Activated T-cell treated with anti-CD3 and anti-CD28 coated beads, Interleukin-2, amount 50 U/mL, for 72 hours (primary cell): ENCODE measurements at places on chromosomes 7 and 10. TPM values are rescaled to one million over a fixed set of nuclear protein-coding genes. Genes with fewer than 3 reads are reported as not detected.

- H3K36me3 ChIP-seq, result no peaks in the 10 kb centered on the region
- H3K27ac ChIP-seq, result no peak overlapping the region
Observed at GRCh38 chr7:16978358-16979244, 96.8 kb upstream of the AGR3 start.

DNA sequence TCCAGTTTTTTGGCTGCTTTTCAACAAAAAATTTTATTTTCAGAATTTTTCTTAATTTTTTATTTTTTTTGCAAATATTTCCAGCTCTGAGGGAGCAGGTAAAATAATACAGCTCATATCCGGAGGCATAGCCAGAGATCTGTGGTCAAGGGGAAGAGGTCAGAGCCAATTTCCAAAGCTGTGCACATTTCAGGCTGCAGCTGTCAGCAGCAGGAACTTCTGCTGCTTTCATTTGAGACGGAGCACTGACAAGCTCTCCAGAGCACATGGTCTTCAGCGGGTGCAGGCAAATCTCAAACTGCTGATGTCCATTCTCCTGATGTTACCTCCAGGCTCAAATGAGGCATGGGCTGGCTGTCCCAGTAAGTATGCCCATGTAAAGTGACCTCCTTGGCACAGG is 31.1 kb downstream of the SLC26A4 start:
- H3K4me3 ChIP-seq, result no peak overlapping the region
- H3K36me3 ChIP-seq, result no peaks in the 10 kb centered on the region
- H3K4me1 ChIP-seq, result peaks cover 7% of the 10 kb centered on the region
- H3K27ac ChIP-seq, result no peak overlapping the region
- no peak for DNase-seq

DNA sequence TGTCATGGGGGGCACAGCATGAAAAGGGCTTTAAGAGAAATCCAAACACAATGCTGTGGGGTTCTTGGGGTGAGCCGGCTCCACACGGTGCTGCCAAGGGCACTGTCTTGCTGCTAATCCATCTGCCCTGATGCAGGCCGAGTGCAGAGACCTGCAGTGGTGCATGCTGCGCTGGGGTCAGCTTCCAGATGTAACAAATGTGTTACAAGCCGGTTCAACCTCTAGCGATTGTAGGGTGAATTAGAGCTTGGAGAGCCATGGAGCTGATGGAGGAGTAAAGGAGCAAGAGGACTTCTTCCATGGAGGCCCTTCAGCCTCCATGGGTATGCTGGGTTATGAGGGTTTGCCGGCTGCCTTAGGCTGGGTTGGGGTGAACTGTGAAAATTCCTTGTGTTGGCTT is 402.3 kb downstream of the TYW1 start:
- H3K4me1 ChIP-seq, result no peaks in the 10 kb centered on the region
- no peak overlapping the region for H3K4me3 ChIP-seq
- DNase-seq, result no peak
- H3K27ac ChIP-seq, result no peak overlapping the region

GRCh38 chr10:24307696-24308485 is 99.0 kb downstream of the KIAA1217 start:
- H3K4me3 ChIP-seq, result no peak overlapping the region
- no peak overlapping the region for H3K27ac ChIP-seq
- H3K4me1 ChIP-seq, result no peaks in the 10 kb centered on the region
- H3K27me3 ChIP-seq, result no peaks in the 10 kb centered on the region

DNA sequence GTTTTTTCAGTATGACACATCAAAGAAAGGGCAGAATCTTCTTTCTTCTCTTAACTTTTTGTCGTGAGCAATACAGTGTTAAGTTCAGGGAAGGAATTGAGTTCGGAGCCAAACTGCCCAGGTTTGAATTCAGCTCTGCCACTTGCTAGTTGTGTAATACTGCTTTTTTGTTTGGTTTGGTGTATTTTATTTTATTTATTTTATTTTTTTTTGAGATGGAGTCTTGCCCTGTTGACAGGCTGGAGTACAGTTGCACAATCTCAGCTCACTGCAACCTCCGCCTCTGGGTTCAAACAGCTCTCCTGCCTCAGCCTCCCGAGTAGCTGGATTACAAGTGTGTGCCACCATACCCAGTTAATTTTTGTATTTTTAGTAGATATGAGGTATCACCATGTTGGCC is 539.8 kb upstream of the GALNT17 start:
- H3K4me3 ChIP-seq, result no peak overlapping the region
- peaks cover 15% of the 10 kb centered on the region for H3K27me3 ChIP-seq
- DNase-seq, result no peak
- no peaks in the 10 kb centered on the region for H3K36me3 ChIP-seq
- no peaks in the 10 kb centered on the region for H3K4me1 ChIP-seq

DNA sequence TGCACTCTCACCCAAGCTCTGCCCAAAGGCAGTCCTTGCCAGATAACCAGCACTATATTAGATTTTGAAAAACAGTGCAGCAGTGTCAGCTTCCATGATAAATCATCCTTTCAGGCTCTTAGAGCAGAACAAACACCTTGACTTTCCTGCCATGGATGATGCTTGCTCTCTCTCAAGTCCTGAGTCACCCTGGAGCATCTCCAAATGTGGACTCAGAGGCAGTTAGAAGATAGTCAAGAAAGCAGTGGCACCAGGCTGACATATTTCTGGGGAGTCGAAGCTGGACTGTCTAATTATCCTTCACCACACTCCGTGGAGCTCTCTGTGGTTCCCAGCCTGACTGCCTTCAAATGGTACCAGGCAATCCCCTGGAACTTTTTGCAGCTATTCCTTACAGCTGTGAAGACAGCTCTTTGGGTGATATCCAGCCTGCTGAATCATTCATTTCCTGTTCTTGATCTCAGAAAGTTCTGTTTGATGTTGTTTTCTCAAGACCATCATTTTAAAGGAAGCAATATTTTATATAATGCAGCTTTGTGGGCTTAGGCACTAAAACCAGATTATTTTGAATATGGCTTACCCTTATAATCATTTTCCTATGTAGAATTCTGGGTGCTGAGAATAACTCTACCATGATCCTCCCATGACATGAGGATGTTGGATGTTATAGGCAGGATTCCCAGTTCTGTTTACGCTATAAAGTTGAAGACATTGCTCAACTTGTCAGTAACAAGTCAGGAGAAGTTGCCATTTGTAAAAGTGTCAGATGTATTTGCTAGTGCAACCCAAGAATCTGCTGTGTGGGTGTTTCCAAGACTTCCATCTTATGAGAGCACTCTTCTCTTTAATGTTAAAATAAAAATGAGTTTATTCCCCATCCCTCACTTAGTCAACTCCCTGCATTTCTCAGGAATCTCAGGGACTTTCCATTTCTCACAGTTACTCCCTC is 233.8 kb downstream of the C7orf25 start:
- H3K4me1 ChIP-seq, result no peaks in the 10 kb centered on the region
- no peak overlapping the region for H3K4me3 ChIP-seq
- H3K27ac ChIP-seq, result no peak overlapping the region
- peaks cover 8% of the 10 kb centered on the region for H3K27me3 ChIP-seq
- DNase-seq, result no peak

GRCh38 chr10:21728618-21729017 is 194.6 kb downstream of the MLLT10 start:
- H3K27me3 ChIP-seq, result no peaks in the 10 kb centered on the region
- H3K4me1 ChIP-seq, result peaks cover 27% of the 10 kb centered on the region
- H3K27ac ChIP-seq, result no peak overlapping the region
- peaks cover 2% of the 10 kb centered on the region for H3K36me3 ChIP-seq
- no peak for DNase-seq

GRCh38 chr10:96588060-96588554 is 1.3 kb upstream of the TM9SF3 start:
- H3K36me3 ChIP-seq, result peaks cover 4% of the 10 kb centered on the region
- H3K27me3 ChIP-seq, result peaks cover 8% of the 10 kb centered on the region
- H3K4me3 ChIP-seq, result no peak overlapping the region
- no peak overlapping the region for H3K27ac ChIP-seq
- DNase-seq, result no peak
- peaks cover 25% of the 10 kb centered on the region for H3K4me1 ChIP-seq

DNA sequence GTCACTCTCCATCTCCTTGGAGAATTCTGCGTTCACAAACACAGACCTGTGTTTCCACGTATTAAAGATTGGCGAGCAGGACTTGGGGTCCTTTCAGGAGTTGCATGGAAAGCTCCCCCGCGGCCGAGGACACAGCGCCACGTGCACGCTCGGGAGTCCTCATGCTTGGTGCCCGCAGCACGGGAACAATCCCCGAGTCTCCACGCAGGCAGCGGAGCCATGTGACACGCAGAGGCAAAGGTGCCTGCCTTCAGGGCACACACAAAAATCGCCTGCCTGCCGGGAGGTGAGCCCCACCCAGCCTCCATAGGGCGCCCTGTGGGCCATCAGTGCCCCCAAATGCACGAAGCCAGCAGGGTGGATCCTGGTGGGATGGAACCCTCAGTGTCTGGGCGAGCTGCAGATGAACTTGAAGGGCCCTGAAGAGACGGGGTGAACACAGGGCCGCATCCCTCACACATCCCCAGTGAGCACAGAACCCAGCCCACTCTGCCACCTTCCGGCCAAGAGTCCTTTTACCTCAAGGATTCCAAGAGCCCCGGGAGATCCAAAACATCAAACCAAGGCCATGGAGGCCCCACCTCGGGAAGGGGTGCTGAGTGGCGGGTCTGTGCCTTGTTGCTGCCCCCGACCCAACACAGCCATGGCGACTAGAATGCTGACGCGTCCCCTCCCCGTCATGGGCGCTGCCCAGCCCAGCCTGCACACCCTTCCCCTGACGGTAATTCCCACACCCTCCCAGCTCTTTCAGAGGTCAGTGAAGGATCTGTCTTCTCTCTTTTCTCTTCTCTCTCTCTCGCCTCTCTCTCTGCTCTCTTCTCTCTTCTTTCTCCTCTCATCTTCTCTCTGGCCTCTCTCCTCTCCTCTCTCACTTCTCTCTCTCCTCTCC is 55.9 kb downstream of the CFAP46 start:
- no peaks in the 10 kb centered on the region for H3K4me1 ChIP-seq
- H3K27ac ChIP-seq, result no peak overlapping the region
- peaks cover 6% of the 10 kb centered on the region for H3K27me3 ChIP-seq
- no peak overlapping the region for H3K4me3 ChIP-seq
- H3K36me3 ChIP-seq, result no peaks in the 10 kb centered on the region
- no peak for DNase-seq

- H3K27ac ChIP-seq, result no peak overlapping the region
- H3K36me3 ChIP-seq, result no peaks in the 10 kb centered on the region
- H3K4me1 ChIP-seq, result no peaks in the 10 kb centered on the region
- DNase-seq, result no peak
Observed at GRCh38 chr10:115921795-115922194, 351.2 kb downstream of the GFRA1 start.

GRCh38 chr7:21898265-21898930 is 47.3 kb downstream of the CDCA7L start:
- DNase-seq, result peak; percentile 4
- peaks cover 22% of the 10 kb centered on the region for H3K36me3 ChIP-seq
- peaks cover 15% of the 10 kb centered on the region for H3K4me1 ChIP-seq
- H3K4me3 ChIP-seq, result peak overlapping the region; percentile 86
- no peaks in the 10 kb centered on the region for H3K27me3 ChIP-seq

GRCh38 chr7:23380961-23381360 is 81.8 kb downstream of the MALSU1 start:
- peaks cover 33% of the 10 kb centered on the region for H3K4me1 ChIP-seq
- H3K4me3 ChIP-seq, result no peak overlapping the region
- no peak overlapping the region for H3K27ac ChIP-seq
- H3K27me3 ChIP-seq, result peaks cover 17% of the 10 kb centered on the region

DNA sequence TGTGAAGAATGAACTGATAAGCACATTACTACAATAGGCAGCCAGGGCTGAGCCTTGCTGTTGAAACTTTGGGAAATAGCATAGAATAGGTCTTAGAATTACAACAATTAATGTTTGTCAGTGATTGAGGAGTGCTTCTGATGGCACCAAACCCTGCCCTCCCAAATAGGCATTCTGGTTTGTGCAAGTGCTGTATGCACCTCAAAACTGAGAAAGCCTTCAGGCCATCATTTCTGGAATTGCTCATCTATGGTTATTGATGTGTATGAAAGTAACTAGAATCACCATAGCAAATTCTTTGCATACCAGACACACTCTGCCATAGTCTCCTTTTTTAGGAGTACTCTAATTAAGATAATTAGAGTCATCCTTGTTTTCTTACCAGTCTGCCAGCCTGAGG is 585.0 kb upstream of the MBL2 start:
- H3K4me3 ChIP-seq, result no peak overlapping the region
- no peaks in the 10 kb centered on the region for H3K4me1 ChIP-seq
- H3K27ac ChIP-seq, result no peak overlapping the region
- H3K27me3 ChIP-seq, result no peaks in the 10 kb centered on the region
- H3K36me3 ChIP-seq, result no peaks in the 10 kb centered on the region

GRCh38 chr10:118501637-118502440 is 93.6 kb downstream of the PRLHR start:
- H3K4me1 ChIP-seq, result no peaks in the 10 kb centered on the region
- DNase-seq, result no peak
- H3K36me3 ChIP-seq, result no peaks in the 10 kb centered on the region
- H3K4me3 ChIP-seq, result no peak overlapping the region
- H3K27ac ChIP-seq, result no peak overlapping the region

DNA sequence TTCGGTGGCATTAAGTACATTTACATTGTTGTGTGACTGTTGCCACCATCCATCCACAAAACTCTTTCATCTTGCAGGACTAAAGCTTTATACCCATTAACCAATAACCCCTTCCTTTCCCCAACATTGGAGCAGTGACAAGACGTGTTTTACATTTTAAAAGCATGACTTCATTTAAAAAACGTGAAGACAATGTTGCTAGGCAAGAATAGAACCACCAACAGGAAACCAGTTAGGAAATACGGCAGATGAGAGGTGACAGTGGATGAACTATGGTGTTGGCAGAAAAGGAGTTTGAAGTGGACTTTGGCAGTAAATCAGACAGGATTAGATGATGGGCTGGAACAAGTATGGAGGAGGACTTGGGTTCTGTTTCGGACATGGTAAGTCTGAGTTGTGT is 17.0 kb downstream of the TMEM236 start:
- DNase-seq, result no peak
- no peak overlapping the region for H3K4me3 ChIP-seq
- H3K27me3 ChIP-seq, result peaks cover 7% of the 10 kb centered on the region

DNA sequence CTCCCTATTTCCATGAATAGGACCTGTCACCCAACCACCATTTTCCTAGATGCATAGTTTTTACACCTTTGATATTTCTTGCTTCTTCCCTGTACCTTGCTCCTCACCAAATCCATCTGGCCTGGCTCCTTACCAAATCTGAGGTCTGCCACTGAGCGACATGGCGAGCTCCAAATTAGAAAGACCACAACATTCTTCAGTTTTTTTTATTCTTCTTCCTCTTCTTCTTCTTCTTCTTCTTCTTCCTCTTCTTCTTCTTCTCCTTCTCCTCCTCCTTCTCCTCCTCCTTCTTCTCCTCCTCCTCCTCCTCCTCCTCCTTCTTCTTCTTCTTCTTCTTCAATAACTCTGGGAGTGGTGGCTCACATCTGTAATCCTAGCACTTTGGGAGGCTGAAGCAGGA is 7.1 kb downstream of the CPED1 start:
- no peaks in the 10 kb centered on the region for H3K36me3 ChIP-seq
- no peak overlapping the region for H3K27ac ChIP-seq
- H3K4me3 ChIP-seq, result no peak overlapping the region
- H3K27me3 ChIP-seq, result peaks cover 7% of the 10 kb centered on the region
- DNase-seq, result no peak

PTPRE gene
- 31.3 TPM for total RNA-seq

PRF1 gene
- total RNA-seq, result 44.5 TPM

SRRT gene
- 140 TPM for total RNA-seq

TMEM176A gene
- 0.24 TPM for total RNA-seq

SEMA3C gene
- total RNA-seq, result not detected
